ENCODE measurements at places on chromosomes 2 and 18.

- DNase-seq = no peak
These were observed 102.5 kb downstream of the TFCP2L1 start for GRCh38 chr2:121182520-121182919.

GRCh38 chr2:224781400-224781799, 65.2 kb upstream of the CCDC195 start:
- DNase-seq = no peak

DNA sequence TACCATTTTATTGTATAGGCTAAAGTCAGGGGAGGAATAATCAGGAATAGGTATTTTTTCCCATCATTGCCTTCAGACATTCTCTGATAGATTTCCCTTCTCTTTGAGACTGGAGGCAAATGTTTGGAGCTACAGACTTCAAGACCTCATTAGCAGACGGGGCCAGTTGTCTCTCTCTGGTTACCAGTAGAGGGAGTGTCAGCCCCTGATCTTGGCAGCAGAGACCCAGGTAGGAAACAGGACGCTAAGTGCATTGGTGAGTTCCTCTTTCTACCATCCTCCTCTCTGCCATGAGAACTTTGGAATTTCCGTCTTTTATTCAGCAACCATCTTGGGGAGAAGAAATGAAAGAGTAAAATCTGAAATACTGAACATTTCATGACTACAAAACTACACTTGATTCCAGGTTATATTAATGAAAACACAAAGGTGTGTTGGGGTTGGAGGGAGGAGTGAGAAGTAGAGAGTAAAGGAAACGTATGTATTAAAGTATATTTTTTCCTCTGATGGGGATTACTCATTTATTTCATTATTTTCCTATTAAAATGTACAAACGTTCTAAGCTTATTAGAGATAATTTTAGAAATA, 186.2 kb upstream of the GCFC2 start:
- DNase-seq = no peak

- no peak for DNase-seq
These were observed 24.5 kb downstream of the DYNC2LI1 start for GRCh38 chr2:43798300-43798699.

- DNase-seq = no peak
These were observed 43.7 kb downstream of the MMADHC start for GRCh38 chr2:149543845-149544244.

- no peak for DNase-seq
These were observed 209.2 kb downstream of the ARL4C start for GRCh38 chr2:234287650-234288049.

GRCh38 chr2:77796397-77796796, 274.2 kb upstream of the LRRTM4 start:
- DNase-seq = no peak

GRCh38 chr2:46747297-46747818, 168.2 kb downstream of the MCFD2 start:
- no peak for DNase-seq

GRCh38 chr2:216286616-216287231, 85.6 kb downstream of the MARCHF4 start:
- no peak for DNase-seq

DNA sequence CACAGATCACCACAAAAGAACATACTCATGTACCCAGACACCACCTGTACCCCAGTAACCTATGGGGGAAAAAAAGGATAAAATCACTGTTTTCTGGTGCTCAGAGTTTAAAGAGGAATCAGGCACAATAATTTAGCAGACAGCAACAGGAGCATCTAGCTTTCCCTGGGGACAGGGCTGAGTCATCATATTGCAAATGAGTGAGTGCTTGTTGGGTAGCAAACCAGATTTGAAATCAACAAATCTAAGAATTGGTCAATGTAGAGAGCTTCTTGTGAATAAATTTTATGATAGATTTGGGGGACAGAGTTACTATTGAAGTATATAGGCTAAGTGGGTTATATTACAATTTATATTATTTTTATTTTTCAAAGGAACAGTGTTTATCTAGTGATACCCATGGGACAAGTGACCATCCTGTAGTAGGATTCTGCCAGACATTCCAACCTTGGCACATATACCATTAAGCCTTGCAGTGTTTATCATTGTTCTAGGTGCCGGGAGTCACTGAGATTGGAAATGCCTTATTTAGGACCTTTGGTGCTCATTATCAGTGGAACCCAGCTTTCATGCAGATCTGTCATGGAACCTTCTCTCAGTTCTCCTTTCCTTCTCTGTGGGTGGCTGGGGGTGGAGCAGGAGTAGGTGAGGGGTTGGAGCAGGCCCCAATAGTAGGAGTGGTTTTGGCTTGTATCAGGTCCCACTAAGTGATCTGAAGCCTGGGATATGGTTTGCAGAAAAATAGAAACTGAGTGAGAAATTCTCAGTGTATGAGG, 117.2 kb downstream of the CERS6 start:
- DNase-seq = no peak

DNA sequence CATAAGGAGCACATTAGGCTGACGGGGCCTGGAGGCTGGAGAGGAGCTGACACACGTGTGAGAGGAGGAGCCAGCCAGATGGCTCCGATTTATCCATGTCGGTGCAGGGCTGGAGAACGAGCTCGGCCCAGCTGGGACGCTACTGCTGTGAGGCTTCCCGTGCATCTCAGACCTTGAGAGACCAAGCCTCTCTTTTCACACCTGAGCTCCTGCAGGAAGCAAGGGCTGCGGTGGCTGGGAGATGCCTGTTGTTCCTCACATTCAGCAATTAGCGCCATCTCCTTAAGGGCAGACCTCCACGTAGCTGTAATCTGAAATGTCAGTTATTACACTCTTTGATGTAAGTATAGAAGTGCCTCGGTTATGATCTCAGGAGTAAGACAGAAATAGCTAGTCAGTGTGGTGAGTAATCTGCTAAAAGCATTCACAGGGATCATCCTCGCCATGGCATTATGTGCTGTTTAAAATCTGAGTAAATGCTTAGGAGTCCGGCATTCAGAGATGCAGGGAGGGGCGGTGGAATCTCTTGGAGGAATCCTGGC, 107.9 kb downstream of the PRKCE start:
- DNase-seq = no peak

DNA sequence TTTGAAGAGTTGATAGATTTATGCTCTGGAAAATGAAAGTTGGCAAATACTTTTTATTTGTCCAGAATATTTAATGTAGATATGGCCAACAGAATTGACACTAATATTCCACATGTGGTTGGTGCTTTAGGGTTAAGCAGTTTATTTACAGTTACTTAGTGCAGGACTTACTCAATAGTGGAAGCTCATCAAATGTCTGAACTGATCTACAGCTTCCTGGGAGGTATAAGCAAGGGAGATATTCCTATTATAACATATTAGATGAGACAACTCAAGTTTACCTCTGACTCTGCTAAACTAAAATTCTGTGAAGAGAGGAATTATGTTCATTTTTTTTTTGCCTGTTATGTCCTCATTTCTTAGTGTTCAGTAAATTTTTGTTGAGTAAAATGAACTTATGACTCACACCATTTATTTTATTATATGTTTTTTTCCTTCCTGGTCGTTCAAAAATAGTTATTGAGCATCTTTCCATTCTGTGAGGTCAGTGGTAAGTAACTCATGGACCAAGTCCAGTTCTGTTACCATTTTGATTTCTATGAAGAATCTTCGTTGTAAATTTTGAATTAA, 13.6 kb downstream of the ABI2 start:
- no peak for DNase-seq

DNA sequence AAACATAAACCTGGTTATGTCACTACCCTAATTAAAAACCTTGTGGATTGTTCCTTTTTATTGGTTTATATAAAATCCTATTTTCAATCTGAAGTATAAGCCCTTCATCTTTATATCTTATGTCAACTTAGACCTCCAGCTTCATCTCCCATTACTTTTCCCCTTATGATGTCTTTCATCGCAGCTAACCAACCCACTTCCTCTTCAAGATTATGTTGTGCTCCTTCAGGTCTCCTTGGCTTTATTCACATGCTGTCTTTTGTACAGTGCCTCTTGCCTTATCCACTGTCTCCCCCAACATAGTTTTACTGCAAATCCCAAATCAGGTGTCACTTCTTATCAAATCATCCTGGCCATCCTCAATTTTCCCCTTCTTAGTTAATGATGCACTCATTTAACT, 25.9 kb downstream of the MBD5 start:
- DNase-seq = no peak

- DNase-seq = no peak
These were observed 247.8 kb upstream of the SIX2 start for GRCh38 chr2:45256867-45257641.

- DNase-seq = no peak
These were observed 21.3 kb upstream of the COPS8 start for GRCh38 chr2:237064203-237065070.

GRCh38 chr2:85470850-85471800, 52.6 kb downstream of the SH2D6 start:
- no peak for DNase-seq

DNA sequence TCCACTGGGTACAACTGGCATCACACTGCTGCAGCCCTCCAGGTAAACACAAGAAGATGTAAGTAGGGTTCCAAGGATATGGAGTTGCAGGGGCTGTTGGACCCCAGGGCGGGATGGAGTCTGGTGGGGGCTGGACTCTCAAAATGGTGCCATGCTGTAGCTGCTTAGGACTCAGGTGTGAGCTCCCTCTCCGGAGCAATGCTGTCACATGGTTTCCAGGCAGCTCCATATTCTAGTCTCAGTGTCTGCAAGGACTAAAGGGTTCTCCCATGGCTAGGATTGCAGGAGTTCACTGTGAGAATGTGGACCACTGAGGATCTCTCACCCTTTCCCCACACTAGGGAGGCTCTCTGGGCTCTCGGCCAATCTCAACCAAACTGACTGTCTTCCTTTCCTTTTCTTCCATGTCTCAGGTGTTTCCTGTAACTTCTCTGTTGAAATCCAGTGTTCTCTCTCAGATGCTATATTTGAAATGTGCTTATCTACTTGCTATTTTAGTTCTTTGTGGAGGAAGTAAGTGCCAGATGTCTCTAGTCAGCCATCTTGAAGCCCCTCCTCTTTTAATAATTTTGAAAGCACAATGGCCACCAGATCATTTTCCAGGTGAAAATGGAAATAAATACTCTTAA, 57.6 kb downstream of the CCNT2 start:
- no peak for DNase-seq

DNA sequence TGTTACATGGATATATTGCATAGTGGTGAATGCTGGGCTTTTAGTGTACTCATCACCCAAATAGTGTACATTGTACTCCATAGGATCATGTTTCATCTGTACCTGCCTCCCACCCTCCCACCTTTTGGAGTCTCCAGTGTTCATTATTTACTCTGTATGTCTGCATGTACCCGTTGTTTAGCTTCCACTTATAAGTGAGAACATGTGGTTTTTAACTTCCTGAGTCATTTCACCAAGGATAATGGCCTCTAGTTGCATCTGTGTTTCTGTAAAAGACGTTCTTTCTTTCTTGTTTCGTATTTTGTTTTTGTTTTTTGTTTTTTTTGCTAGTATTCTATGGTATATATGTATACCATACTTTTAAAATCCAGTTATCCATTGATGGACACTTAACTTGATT, 107.5 kb downstream of the MSTN start:
- DNase-seq = no peak

- DNase-seq = no peak
These were observed 117.6 kb upstream of the CXCR4 start for GRCh38 chr2:136235546-136235945.

- no peak for DNase-seq
These were observed 373.8 kb upstream of the RAB6C start for GRCh38 chr2:129605646-129606045.

DNA sequence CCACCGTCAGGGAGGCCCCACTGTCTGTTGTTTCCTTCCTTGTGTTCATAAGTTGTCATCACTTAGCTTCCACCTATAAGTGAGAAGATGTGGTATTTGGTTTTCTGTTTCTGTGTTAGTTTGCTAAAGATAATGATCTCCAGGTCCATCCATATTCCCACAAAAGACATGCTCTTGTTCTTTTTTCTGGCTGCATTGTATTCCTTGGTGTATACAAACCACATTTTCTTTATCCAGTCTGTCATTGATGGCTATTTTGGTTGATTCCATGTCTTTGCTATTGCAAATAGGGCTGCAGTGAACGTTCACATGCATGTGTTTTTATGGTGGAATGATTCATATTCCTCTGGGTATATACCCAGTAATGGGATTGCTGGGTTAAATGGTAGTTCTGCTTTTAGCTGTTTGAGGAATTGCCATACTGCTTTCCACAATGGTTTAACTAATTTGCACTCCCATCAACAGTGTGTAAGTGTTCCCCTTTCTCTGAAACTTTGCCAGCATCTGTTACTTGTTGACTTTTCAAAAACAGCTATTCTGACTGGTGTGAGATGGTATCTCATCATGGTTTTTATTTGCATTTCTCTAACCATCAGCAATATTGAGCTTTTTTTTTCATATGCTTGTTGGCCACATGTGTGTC, 156.6 kb upstream of the NOSTRIN start:
- no peak for DNase-seq

GRCh38 chr18:63206433-63207142, 113.0 kb downstream of the BCL2 start:
- no peak for DNase-seq

GRCh38 chr2:27255660-27256059, 7.2 kb downstream of the SLC30A3 start:
- no peak for DNase-seq

DNA sequence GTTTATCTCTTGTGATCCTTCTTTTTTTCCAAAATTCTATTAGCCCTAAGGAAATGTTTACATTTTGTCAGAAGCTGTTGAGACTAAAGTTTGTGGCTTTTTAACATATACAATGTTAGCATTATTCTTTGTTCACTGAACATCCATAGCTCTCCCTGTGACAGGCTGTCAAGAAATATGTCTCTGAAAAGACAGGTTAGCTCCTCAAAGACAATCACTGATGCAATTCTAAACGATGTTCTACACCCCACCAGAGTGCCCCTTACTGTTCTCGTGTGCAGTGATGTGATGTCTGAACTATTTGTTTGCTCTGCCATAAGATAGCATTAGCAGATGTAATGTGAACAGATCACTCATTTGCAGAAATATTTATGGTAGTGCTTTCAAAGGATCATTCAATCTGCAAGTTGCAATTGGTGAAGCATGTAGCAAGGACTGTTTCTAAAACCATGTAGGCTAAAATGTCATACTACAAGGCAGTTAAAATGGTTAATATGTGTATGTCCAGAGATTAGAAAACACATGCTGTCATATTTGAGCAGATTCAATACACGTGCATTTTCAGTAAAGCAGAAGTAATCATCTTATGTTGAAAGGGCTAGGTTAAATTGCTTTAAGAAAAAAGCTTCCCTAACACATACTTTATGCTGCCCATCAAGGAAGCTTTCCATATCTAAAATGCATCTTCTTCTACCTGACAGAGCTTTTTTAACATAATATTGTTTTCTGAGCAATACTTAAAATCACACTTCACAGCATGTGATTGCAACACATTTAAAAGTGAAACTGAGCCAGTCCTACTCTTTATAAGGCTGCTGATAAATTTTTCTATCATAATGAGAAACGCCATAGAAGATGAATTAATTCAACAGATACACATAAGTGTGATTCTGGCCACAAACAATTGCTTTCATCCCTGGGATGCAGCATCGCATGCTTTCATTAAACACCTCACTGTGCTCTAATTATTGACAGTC, 285.7 kb upstream of the UBE2E3 start:
- no peak for DNase-seq
